ENCODE measurements at places on chromosomes 5 and 9.

- no peak for DNase-seq
These were observed 107.0 kb upstream of the SMIM23 start for GRCh38 chr5:171678646-171679045.

GRCh38 chr5:152932621-152933020 lies 527.5 kb upstream of the NMUR2 start:
- no peak for DNase-seq

DNA sequence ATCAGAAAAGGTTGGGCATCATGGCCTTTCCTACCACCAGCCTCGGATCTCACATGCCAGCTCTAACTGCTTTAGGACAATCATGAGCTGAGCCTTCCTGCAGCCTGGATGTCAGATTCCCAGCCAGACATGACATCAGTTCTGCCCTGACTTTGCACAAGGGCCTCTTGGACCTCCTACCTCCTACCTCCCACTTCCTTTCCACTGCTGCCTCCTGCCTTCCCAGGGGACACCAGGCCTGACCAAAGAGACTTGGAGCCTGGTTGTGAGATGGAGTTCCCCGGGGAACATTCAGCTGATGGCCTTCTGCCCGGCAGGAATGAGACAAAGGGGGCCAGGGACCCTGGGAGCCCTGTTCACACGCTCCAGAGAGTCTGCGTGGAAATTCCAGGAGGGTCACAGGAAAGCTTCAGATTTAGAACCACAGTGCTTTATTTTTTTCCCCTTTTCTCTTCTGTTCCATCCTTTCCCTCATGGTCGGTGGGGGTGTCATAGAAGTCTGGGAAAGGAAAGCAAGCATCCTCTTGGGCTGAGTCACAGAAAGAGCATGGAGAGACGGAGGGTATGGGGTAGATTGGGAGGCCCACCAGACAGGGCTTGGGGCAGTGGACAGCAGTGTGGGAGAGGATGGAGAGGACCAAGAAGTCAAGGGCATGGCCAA lies 35.4 kb upstream of the IL17B start:
- DNase-seq, result no peak

GRCh38 chr9:21761309-21761901 lies 41.0 kb upstream of the MTAP start:
- DNase-seq, result no peak

DNA sequence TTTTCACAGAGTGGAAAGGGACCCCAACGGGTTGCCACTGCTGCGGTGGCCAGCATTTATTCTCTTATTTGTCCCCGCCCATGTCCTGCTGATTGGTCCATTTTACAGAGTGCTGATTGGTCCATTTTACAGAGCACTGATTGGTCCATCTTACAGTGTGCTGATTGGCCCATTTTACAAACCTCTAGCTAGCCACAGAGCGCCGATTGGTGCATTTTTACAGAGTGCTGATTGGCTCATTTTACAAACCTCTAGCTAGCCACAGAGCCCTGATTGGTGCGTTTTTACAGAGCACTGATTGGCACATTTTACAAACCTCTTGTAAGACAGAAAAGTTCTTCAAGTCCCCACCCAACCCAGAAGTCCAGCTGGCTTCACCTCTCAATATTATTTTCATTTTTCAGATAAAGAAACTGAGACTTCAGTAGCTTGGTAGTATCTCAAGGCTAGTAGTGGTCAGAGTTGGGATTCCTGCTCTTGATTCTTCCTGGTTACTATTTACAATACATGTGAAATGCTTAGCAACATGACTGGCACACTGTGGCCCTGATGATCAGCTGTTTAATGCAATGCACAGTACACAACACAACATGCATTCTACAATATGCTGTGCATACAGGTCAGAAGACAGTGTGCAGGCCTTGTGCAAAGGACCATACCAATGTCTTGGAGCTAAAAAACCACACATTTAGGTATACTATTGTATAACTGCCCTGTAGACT lies 63.6 kb upstream of the BOD1 start:
- no peak for DNase-seq

DNA sequence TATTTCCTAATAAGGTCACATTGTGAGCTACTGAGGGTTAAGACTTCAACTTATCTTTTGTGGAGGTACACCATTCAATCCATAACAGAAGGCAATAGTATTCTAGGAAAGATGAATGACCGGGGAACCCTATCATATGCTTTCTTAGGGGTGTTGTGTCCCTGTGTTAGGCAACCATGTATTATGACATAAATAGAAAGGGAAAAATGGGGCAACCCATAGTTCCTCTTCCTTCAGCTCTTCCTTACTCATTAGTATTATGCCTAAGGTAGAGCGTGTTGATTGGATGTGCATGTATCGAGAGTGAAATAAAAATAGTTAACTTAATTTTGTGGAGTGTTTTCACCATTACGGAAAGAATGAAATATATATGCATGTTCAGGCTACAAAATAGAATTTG lies 6.0 kb upstream of the CCNJL start:
- DNase-seq, result no peak

DNA sequence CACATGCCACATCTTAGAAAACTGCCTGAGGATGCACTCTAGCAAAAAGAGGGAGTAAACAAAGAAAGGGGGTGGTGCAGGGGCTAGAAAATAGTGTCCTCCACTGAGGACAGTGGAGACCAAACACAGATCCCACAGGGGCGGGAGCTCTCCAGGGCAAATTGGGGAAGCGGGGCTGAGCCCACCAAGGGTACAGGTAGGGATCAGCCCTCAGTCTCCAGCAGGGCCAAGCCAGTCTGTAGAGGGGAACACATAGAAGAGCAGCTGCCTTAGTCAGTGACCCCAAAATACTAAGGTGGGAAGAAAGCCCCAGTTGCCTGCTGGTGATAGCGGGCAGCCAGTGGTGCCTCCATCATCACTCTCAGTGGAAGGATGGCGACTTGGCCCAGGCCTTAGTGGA lies 134.0 kb downstream of the ATPSCKMT start:
- no peak for DNase-seq

DNA sequence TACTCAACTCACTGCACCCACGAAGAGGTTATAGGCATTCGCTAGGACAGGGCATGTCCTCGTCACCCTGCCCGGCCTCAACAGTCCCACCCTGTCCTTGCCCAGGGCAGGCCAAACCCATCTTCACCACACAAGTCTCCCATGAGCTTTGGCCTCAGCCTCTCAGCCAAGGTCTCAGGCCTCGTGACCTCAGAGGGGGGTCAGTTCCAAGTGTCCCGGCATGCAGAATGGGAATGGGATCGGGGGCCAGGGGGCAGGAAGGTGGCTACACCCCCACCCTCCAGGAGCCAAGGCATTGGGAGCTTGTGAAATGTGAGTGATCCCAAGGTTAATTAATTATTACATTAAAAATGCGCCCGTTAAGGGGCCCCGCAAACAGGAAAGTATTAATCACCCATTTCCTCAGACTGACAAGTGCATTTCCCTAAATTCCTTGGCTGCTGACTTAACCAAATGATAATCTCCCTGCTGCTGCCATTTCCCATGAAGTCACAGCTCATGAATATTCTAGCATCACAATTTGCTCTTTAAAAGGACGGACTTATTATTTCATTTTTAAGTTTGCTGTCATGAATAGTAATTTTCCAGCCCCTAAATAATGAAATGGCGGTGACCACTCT lies 8.0 kb upstream of the UBAC1 start:
- DNase-seq, result no peak

- no peak for DNase-seq
These were observed 59.3 kb downstream of the SVEP1 start for GRCh38 chr9:110520120-110520701.

- DNase-seq, result no peak
These were observed 71.5 kb downstream of the ARHGAP26 start for GRCh38 chr5:142841511-142842265.
